CD4-positive, CD25-positive, alpha-beta regulatory T cell (primary cell): ENCODE measurements at places on chromosomes 16 and 17.

DNA sequence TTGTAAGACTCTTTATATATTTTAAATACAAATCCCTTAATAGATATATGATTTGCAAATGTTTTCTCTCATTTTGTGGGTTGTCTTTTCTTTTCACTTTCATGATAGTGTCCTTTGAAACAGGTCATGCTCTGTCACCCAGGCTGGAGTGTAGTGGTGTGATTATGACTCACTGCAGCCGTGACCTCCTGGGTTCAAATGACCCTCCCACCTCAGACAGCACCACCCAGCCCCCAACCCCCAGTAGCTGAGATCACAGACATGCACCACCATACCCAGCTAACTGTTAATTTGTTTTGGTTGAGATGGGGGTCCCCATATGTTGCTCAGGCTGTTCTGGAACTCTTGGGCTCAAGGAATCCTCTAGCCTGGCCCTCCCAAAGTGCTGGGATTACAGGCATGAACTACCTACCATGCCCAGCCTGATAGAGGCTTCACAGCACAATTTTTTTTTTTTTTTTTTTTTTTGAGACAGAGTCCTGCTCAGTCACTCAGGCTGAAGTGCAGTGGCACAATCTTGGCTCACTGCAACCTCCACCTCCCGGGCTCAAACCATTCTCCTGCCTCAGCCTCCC is 18.5 kb upstream of the TMIGD1 start:
- no peak for DNase-seq

GRCh38 chr17:9928601-9929333 is 23.7 kb upstream of the RCVRN start:
- DNase-seq: no peak

- no peak for DNase-seq
Observed at GRCh38 chr16:50390914-50391716, 22.3 kb upstream of the BRD7 start.

DNA sequence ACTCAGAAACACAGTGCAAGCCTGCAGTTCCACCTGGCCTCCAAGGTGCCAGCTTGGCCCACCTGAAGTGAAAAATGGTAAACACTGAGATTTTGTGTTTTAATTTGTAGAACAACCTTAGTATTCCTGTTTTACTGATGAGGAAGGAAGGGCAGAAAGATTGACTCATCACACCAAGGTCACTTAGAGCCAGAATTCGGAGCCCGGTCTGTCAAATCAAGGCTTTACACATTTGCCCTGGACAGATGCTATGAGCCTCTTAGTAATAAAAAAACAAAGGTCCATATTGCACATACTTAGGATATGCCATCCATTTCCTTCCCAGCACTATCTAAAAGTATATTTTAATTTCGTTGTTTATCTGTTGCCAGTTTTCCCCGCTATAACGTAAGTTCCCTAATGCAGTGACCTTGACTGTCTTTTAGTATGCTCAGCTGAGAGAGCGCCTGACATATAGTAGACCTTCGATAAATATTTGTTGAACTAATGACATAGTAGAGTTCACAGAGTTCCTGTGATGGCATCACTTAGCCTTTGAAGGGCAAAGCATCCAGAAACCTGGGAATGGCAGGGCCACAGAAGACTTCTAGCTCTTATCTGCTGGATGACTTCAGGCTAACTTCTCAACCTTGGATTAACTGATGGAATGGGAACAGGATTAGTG is 7.2 kb upstream of the TBKBP1 start:
- DNase-seq: no peak

DNA sequence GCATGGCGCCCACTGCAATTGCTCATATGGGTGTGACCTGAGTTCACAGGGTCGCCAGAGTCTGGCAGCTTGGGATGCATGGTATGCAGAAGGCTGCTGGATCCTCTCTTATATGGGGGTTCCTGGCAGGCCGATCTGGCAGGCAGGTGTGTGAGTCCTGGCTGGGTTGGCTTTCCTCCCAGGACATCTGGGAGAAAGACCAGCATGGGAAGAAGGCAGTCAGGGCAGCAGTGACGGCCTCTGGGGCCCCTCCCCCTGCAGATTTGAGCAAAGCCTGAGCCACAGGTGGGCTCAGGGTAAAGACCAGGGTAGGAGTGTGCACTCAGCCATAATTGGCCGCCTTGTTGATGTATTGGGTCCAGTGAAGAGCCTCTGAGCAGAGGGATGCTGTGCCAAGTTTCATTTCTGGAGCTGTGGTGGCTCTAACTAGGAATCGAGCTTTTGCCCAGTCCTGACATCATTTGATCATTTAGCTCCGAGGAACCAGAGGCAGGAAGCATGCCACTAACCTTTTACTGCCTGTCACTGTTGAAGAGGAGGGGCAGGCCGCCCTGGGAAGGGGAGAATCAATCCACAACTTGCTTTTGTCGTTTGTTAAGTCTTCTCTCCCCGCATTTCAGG is 174.3 kb downstream of the CCDC182 start:
- DNase-seq: no peak

GRCh38 chr17:79702034-79702433 is 28.7 kb upstream of the ENPP7 start:
- no peak for DNase-seq

DNA sequence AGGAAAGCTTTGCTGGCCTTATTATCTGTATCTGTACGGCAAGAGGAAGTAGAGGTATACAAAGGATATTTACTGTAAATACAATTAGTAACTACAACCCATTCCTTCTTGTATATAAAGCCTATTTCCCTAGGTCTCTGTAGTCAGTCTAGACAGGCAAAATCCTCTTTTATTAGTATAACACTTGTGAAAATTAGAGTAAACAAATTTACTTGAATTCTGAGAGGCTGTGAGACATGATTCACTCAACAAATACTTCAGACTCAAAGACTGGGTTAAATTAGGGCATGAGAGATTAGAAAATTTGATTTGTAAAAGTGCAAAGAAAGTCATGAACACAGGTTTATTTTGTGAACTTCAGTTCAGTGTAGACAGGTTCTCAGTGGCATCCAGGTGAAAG is 30.9 kb upstream of the CDH8 start:
- no peak for DNase-seq

GRCh38 chr17:64281962-64282752 is 19.1 kb upstream of the TEX2 start:
- no peak for DNase-seq

DNA sequence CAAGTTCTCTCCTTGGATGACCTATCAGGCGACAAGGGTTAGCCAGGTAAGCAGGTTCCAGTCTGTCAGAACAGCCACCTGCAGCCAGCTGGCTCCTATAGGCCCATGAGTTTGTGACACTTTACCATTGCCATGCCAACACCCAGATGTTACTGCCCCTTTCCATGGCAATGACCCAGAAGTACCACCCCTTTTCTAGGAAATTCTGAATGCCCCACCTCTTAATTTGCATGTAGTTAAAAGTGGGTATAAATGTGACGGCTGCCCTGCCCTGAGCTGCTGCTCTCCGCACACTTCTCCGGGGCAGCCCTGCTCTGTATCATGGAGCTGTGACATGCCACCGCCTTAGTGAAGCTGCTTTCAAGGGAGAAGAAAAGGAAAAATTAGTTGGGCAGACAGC is 10.0 kb upstream of the SECTM1 start:
- DNase-seq: no peak

DNA sequence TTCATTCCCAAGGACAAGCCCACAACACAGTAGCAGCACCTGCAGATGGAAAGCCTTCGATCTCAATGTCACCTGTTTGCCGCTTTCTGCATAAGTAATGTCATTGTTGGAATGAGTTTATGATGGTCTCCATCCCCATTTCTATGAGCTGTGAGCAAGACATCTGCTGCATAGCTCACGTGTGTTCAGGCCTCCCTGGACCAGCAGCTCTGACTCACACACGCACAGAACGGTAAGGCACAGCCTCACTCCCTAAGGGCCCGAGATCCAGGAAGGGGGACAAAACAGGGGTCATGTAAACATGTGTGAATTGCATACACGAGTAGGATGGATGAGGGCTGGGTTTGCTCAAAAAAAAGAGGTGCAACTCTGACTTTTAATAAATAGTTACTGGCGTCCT is 223.1 kb downstream of the SOX9 start:
- DNase-seq: no peak

GRCh38 chr17:60395508-60396065 is 3.7 kb upstream of the USP32 start:
- peak; percentile 42 for DNase-seq

DNA sequence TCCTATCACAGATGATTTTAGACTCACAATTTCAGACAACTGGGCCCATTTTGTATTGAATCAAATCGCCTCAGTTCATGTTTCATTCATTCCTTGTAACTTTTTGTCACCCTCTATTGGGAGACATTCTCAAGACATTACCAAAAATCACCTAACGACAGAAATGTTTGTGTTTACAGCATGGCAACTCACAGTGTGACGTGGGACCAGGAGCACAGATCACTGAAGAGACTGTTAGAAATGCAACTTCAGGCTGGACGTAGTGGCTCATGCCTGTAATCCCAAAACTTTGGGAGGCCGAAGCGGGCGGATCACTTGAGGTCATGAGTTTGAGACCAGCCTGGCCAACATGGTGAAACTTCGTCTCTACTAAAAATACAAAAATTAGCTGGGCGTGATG is 249.6 kb downstream of the NTN1 start:
- no peak for DNase-seq

- DNase-seq: no peak
Observed at GRCh38 chr17:40071313-40072039, 8.7 kb downstream of the THRA start.

- no peak for DNase-seq
Observed at GRCh38 chr17:1033503-1033902, 36.6 kb downstream of the TIMM22 start.

DNA sequence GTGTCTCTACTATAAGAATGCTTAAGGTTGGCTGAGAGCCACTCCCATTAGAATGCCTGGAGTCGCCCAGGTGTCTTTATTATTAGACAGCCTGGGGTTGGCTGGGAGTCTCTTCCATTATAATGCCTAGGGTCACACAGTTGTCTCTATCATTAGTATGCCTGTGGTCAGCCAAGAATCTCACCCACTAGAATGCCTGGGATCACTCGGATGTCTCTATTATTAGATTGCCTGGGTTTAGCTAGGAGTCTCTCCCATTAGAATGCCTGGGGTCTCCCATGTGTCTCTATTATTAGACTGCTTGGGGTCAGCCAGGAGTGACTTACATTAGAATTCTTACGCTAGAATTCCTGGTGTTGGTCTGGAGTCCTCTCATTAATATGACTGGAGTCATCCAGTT is 2255.3 kb downstream of the TP53TG3F start:
- no peak for DNase-seq

DNA sequence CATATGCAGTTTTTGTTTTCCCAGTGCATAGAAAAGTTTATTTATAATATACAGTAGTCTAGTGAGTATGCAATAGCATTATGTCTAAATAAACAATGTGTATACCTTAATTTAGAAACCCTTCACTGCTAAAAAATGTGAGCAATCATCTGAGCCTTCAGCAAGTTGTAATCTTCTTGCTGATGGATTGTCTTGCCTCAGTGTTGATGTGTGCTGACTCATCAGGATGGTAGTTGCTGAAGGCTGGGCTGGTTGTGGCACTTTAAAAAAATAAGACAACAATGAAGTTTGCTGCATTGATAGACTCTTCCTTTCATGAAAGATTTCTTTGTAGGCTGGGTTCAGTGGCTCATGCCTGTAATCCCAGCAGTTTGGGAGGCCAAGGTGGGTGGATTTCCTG is 13.9 kb upstream of the CAPNS2 start:
- no peak for DNase-seq

GRCh38 chr17:37706446-37706845 is 38.4 kb downstream of the HNF1B start:
- no peak for DNase-seq

DNA sequence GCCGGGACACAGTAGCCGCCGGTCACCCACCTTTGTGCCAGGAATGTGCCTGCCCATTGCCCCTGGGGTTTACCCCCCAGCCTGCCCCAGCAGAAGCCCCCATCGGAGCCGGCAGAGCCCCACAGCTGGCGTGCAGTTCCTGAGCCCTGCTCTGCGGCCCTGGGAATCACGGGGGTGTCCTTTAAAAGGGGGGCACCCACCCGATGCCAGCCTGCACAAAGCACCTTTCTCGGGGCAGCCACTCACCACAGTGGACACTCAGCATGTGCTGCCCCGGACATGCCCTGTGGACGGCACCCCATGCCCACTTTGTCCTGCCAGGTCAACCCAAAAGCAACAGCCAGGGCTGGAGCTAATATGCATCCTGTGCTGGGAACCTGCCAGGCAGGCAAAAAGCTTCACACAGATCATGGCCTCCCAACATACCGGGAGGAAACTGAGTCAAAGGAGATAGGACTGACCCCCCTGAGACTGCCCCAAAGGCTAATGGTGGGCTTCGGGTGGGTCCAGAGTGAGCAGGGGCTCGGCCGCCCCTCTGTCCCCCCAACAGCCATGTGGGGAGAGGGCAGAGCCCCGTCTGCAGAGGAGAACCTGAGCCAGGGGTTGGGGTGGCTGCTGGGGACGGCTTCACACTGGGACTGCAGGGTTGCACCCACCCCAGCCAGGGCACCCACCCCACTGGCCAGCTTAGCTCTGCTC is 45.8 kb upstream of the ZC3H18 start:
- no peak for DNase-seq

DNA sequence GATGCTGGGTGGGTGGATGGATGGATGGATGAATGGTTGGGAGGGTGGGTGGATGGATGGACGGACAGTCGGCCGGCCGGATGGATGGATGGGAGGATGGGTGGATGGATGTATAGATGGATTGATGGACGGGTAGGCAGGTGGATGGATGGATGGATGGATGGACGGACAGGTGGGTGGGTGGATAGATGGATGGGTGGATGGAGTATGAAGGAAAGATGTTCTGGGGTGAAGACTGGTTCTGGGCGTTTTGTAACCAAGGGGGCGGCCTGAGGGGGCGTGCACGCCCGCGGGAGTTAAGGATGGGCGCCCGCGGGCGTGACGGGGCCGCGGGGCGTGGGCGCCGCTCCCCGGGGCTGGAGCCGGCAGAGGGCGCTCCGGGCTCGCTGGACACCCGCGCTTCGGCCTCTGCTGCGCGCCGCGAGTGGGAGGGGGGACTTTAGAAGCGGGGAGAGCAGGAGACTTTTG is at the start of gene NECAB2:
Gene NECAB2, plus strand, starts transcription at position 407 of the 468 bp plus-strand sequence. CDS start 405 bp downstream, outside the sequence.
- no peak for DNase-seq

DNA sequence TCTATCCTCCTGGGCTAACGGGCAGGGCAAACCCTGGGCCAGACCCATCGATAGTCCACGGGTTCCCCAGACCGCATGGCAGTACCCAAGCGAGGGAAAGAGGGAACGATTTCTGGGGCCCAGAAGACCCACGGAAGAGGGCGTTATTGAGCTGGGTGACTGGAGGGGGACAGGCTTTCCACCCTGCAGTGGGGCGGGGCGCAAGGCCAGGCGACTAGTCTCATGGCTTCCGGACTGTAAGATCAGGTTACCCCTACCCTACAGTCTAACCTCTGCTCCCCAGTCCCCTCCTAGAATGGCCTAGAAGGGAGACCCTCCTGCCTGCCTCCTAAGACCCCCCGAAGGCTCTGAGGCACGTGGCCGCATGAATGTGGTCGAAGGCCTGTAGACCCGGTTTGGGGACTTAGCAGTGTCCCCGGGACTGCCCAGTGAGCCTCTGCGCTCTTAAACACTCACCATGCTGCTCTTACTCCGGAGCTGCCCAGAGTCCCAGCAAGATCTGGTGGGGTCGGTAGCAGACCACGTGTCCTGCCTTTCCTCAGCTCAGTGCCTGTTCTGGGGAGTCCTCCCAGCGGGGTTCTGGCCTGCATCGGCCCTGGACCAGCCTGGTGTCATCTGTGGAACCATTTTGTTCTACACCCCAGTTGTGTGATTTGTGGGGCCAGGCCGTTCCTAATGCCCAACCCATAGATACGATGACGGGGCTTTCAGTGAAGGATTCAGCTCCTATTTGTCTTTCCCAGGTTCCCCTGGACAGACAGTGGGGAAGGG is 13.2 kb upstream of the AURKB start:
- peak; percentile 75 for DNase-seq

GRCh38 chr16:13992322-13992721 is 72.4 kb downstream of the ERCC4 start:
- no peak for DNase-seq
